Stimulated activated CD8-positive, alpha-beta memory T cell treated with anti-CD3 and anti-CD28 coated beads, Interleukin-4, amount 100 ng/mL, for 1 hour (primary cell): ENCODE measurements at places on chromosomes 7 and 10.

GRCh38 chr7:157519246-157519645 lies 182.4 kb downstream of the DNAJB6 start:
- no peak for DNase-seq

- DNase-seq, result no peak
Measured at GRCh38 chr7:96084881-96085553, 236.9 kb downstream of the SLC25A13 start.

DNA sequence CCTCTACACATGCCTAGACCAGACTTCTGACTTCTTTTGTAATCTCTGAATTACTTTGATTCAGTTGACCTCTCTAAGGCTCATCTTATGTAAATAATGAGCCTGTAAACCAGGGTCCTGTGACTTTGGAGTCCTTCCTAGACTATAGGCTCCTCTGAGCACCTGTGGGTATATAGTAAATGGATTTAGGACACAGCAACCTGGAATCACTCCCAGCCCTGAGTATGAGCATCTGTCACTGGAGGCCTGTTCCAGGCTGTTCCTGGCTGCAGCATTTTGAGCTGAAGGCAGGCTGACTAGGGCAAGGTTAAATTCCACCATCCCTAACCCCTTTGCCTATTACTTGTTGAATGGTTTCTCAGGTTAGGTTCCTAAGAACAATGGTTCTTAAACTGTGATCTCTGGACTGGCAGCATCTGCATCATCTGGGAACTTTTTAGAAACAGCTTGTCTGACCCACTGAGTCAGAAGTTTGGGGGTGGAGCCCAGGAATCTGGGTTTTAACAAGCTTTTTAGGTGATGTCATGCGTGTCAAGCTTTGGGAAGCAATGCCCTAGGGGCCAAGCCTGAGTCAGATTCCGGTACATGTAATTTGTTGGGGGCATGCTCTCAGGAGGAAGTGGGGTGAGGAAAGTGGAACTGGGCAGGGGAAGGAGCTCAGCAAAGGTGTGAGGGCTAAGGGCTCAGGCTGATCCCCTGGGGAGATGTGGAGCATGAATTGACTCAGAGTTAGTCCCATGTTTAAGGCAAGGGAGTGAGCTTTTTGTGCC lies 28.2 kb downstream of the MINDY4 start:
- DNase-seq, result no peak

- no peak for DNase-seq
Measured at GRCh38 chr10:43198682-43199005, 60.4 kb downstream of the CSGALNACT2 start.

- DNase-seq, result no peak
Measured at GRCh38 chr10:28558923-28559508, 26.1 kb downstream of the WAC start.

DNA sequence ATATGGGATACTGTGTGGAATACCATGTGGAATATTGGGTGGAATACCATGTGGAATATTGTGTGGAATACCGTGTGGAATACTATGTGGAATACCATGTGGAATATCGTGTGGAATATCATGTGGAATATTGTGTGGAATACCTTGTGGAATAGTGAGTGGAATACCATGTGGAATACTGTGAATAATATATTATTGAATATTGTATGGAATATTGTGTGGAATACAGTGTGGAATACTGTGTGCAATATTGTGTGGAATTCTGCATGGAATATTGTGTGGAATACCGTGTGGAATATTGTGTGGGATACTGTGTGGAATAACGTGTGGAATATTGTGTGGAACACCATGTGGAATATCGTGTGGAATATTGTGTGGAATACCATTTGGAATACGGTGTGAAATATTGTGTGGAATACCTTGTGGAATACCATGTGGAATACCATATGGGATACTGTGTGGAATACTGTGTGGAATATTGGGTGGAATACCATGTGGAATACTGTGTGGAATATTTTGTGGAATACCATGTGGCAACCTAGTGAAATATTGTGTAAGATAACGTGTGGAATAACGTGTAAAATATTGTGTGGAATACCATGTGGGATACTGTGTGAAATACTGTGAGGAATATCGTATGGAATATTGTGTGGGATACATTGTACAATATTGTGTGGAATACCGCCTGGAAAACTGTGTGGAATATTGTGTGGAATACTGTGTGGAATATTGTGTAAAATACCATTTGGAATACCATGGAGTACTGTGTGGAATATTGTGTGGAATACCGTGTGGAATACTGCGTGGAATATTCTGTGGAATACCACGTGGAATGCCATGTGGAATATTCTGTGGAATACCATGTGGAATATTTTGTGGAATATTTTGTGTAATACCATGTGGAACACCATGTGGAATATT lies 133.9 kb upstream of the CHST15 start:
- DNase-seq, result no peak

DNA sequence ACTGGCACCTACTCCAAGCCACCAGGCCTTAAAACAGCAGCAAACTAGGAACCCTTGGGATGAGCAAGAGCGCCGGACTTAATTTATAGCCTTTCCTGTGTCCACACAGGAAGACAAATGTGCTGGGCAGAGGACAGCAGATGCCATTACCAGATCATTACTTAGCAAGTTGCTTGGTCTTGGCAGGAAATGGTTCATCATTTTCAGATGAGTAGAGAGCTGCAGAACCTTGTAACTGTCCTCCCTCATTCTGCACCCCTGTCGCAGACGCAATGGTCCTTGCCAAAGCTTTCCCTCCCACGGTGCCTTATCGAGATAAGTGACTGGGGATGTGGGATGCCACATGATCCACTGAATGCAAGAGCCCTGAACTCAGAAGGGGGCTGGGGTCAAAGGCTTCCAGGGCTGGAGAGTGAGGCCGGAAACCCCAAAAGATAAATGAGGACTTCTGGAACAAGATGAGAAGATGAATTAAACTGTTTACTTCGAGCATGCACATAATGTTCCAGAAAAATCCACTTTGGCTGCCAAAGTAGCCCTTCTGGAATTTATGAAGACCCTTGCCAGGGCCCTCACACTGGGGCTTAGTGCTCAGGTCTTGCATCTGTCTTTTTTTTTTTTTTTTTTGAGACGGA lies 145.6 kb upstream of the ZNF32 start:
- no peak for DNase-seq

DNA sequence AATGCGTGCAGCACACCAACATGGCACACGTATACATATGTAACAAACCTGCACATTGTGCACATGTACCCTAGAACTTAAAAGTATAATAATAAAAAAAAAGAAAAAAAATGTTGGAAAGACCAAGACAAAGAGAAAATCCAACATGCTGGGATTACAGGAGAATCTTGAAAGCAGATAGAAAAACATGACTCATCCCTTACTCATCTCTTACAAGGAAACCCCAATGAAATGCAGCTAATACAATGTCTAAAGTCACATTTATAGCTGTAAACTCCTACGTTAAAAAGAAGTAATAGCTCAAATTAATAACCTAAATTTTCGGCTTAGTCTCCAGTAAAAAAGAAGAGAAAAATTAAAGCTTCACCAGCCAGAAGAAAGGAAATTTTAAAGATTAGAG lies 47.5 kb upstream of the DGKB start:
- no peak for DNase-seq

GRCh38 chr10:62813981-62814380 lies 2.2 kb downstream of the EGR2 start:
- DNase-seq, result no peak

DNA sequence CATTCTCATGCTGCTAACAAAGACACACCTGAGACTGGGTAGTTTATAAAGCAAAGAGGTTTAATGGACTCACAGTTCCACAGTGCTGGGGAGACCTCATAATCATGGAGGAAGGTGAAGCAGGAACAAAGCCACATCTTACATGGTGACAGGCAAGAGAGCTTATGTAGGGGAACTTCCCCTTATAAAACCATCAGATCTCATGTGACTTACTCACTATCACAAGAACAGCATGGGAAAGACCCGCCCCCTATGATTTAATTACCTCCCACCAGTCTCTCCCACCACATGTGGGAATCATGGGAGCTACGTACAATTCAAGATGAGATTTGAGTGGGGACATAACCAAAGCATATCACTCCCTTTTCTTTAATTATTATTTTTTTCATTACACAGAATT lies 16.6 kb downstream of the COL28A1 start:
- no peak for DNase-seq

- no peak for DNase-seq
Measured at GRCh38 chr7:29296421-29296820, 101.8 kb downstream of the CHN2 start.

DNA sequence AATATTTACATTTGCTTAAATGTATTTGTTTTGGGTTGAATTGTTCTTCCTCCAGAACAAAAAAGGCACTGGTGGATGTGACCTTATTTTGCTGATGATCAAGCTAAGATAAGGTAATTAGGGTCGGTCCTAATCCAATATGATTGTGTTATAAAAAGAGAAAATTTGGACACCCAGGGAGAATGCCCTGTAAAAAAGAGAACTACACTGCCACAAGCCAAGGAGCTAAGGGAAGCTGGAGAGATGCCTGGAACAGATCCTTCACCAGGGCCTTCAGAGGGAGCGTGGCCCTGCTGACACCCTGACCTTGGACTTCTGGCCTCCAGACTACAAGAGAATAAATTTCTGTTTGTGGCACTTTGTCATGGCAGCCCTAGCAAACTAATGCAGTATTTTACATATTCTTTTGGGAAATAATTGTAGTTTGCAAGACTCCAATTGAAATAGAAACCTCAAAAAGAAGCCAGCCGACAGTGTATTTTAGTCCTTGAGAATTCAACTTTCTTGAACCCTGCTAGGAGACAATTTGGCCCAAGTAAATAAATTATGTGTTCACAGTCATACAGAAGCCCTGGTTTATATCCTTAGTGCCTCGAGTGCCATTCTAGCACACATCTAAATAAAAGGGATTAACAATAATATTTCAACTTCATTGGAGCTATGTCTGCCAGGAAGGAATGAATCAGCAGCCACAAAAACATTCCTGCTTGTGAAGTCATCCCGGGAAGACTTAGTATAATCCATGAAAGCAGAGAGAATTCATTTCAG lies 164.6 kb downstream of the PKD1L1 start:
- DNase-seq, result no peak

DNA sequence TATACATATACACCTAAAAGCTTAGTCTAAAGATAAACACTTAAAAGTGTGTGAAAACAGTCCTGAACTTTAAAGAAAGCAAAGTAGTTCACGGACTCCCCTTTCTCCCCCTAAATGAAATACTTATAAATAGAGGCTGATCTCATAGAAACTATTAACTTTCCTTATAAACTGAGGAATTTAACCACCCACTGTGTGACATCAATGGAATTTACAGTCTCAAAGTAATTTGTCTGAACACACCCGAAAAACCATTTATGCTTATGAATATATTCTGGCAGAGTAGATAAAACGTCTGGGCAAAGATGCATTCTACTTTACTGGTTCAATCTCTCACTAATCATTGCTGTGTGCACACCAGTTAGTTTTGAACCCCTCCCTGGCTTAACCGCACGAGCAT lies 181.8 kb upstream of the DGKB start:
- no peak for DNase-seq

DNA sequence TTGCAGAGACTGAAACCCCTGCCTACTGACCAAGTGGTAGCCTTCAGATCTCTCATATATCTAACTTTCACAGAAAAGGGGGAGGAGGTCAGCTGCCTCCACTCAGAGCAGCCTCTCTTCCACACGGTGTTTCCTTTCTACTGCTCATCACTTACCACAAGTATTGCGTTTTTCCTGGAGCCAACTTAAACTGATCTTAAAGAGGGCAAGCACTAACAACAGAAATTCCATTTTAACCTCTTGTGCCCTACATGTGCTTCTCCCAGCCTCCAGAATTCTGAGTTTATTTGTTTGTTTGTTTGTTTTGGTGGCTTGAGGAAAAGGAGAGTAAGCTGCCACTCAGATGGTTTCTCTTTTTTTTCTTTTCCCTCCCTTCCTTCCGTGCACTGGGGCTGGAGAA lies 19.1 kb downstream of the SKIDA1 start:
- no peak for DNase-seq

GRCh38 chr7:43726466-43726865 lies 2.9 kb downstream of the COA1 start:
- DNase-seq, result no peak

- no peak for DNase-seq
Measured at GRCh38 chr7:12770227-12770975, 83.0 kb downstream of the ARL4A start.
